ENCODE measurements at places on chromosomes 4 and X. TPM values are rescaled to one million over a fixed set of nuclear protein-coding genes. Genes with fewer than 3 reads are reported as not detected.

NPY2R gene
- 0.02 TPM for total RNA-seq

ARMCX4 gene
- total RNA-seq = 0.71 TPM

CDS1 gene
- total RNA-seq = 0.54 TPM

TMEM150C gene
- 1.1 TPM for total RNA-seq

SERPINA7 gene
- total RNA-seq = not detected

H2AZ1 gene
- total RNA-seq = 663 TPM

HSFX1 gene
- 0.37 TPM for total RNA-seq

NDNF gene
- total RNA-seq = not detected

PCDH7 gene
- 0.17 TPM for total RNA-seq

DCAF8L2 gene
- not detected for total RNA-seq

MAMLD1 gene
- 6.4 TPM for total RNA-seq

CENPVL2 gene
- total RNA-seq = not detected

ITM2A gene
- total RNA-seq = 0.10 TPM

FHIP1A gene
- total RNA-seq = 0.09 TPM

HSD17B13 gene
- 0.03 TPM for total RNA-seq

NPY1R gene
- 0.14 TPM for total RNA-seq

SSX2B gene
- not detected for total RNA-seq

SGCB gene
- 17.5 TPM for total RNA-seq

IBSP gene
- total RNA-seq = not detected

SPANXA2 gene
- total RNA-seq = not detected

PAGE1 gene
- total RNA-seq = not detected
